ENCODE measurements at places on chromosomes 12 and 14. TPM values are rescaled to one million over a fixed set of nuclear protein-coding genes. Genes with fewer than 3 reads are reported as not detected.

- H3K27ac ChIP-seq = no peak overlapping the region
- no peaks in the 10 kb centered on the region for H3K4me1 ChIP-seq
- no peak overlapping the region for H3K4me3 ChIP-seq
- no peaks in the 10 kb centered on the region for H3K27me3 ChIP-seq
- H3K36me3 ChIP-seq = no peaks in the 10 kb centered on the region
- DNase-seq = no peak
These were observed 54.2 kb upstream of the GZMB start for GRCh38 chr14:24688030-24688658.

DNA sequence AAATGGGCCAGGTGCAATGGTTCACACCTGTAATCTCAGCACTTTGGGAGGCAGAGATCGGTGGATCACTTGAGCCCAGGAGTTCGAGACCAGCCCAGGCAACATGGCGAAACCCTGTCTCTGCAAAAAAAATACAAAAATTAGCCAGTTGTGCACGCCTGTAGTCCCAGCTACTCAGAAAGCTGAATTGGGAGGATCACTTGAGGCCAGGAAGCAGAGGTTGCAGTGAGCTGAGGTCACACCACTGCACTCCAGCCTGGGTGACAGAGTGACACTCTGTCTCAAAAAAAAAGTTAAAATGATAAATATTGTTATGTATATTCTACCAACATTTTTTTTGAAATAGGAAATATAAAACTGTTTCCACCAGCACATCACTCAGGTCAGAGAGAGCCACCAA, 64.9 kb downstream of the NDUFA12 start:
- peaks cover 20% of the 10 kb centered on the region for H3K4me1 ChIP-seq
- H3K27ac ChIP-seq = no peak overlapping the region
- peaks cover 3% of the 10 kb centered on the region for H3K27me3 ChIP-seq
- H3K4me3 ChIP-seq = no peak overlapping the region

- H3K36me3 ChIP-seq = peaks cover 13% of the 10 kb centered on the region
- peaks cover 30% of the 10 kb centered on the region for H3K4me1 ChIP-seq
- H3K4me3 ChIP-seq = peak overlapping the region; percentile 73
- no peaks in the 10 kb centered on the region for H3K27me3 ChIP-seq
- peak; percentile 54 for DNase-seq
These were observed 75.4 kb downstream of the IFT81 start for GRCh38 chr12:110199339-110200123.

GRCh38 chr12:52925717-52926595, 21.1 kb upstream of the KRT8 start:
- no peak for DNase-seq
- peak overlapping the region; percentile 75 for H3K4me3 ChIP-seq
- H3K27ac ChIP-seq = peak overlapping the region; percentile 100
- 0 out of 2 replicates have a peak, but pooled peaks cover 6% of the 10 kb centered on the region for H3K36me3 ChIP-seq
- H3K4me1 ChIP-seq = peaks cover 69% of the 10 kb centered on the region

- DNase-seq = no peak
- no peak overlapping the region for H3K4me3 ChIP-seq
- no peaks in the 10 kb centered on the region for H3K4me1 ChIP-seq
These were observed 77.3 kb upstream of the ANO6 start for GRCh38 chr12:45138609-45139008.

DNA sequence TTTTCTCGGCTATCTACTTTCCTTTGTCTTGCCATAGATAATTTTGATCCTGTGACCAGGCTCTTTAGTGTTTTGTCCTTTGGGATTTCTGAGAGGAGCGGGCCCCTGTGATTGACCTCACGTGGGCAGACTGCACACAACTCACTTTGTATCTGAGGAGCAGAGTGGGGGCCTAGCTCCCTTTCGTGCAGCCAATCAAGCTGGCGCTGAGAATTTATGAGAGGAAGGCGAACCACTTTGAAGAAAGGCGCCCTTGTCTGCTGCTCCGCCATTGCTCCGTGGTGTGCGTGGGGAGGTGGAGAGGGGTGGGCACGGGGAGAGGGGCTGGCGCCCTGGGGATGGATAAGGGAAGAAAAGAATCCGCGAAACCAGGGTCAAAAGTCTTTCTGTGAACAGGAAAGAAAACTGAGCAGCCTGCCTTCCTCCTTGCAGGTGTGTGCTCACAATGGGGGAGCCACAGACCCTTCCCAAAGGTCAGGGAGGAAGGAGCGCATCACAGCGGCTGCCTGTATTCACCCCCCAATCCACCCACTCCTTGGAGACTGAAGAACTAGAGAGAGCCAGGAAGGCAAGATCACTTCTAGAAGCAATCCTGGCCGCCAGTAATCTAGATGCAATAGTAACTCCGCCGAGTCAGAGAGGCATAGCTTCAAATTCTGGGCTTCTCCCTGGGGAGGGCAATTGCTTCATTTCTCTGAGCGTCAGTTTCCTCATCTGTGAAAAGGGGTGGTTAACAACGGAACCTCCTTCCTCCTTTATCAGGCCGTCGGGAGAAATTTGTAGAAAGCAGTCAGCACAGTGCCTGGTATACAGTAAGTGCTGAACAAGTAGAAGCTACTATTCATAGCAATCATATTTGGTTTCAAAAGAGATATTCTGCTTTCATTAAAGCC, 24.9 kb upstream of the MED13L start:
- H3K27ac ChIP-seq = no peak overlapping the region
- no peaks in the 10 kb centered on the region for H3K36me3 ChIP-seq
- H3K4me1 ChIP-seq = peaks cover 30% of the 10 kb centered on the region
- H3K4me3 ChIP-seq = no peak overlapping the region

GRCh38 chr12:88931598-88931997, 351.3 kb upstream of the KITLG start:
- no peaks in the 10 kb centered on the region for H3K27me3 ChIP-seq
- no peak overlapping the region for H3K4me3 ChIP-seq
- no peak overlapping the region for H3K27ac ChIP-seq
- no peak for DNase-seq
- no peaks in the 10 kb centered on the region for H3K36me3 ChIP-seq

DNA sequence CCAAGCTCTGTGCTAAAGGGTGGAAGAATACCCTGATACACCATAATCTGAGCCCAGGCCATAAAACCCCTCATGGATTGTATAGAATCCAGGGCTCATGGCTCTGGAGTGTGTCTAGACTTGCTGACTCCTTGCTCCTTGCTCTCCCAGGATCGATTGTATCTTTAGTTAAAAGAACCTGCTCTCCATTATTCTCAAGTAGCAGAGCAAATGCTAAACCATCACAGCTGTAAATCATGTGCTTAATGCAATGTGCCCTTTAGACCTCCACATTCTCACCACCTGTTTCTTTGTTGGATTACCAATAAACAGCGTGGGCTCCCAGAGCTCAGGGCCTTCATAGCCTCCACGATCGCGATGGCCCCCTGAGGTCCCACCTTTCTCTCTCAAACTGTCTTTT, 411.6 kb upstream of the FBXO33 start:
- DNase-seq = no peak
- no peaks in the 10 kb centered on the region for H3K4me1 ChIP-seq
- H3K4me3 ChIP-seq = no peak overlapping the region
- H3K36me3 ChIP-seq = no peaks in the 10 kb centered on the region

- no peak overlapping the region for H3K27ac ChIP-seq
- no peaks in the 10 kb centered on the region for H3K4me1 ChIP-seq
- H3K36me3 ChIP-seq = no peaks in the 10 kb centered on the region
- no peaks in the 10 kb centered on the region for H3K27me3 ChIP-seq
- H3K4me3 ChIP-seq = no peak overlapping the region
These were observed 587.1 kb upstream of the ATXN7L3B start for GRCh38 chr12:73950507-73950906.

DNA sequence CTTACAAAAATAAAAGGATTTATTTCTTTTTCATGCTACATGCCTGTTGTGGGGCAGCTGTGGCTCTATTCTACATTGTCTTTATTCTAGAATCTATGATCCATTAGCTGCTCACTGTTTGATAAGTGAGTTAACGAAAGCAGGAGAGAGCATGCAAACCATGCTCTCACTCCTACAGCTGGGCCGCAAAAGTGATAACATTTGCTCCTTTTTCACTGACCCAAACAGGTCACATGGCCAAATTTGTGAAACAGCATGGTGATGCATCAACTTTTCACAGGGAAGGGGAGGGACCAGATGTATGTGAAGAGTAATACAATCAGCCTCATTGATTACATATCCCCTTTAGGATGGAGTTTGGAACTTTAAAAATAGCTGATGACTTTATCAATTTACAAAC, 456.9 kb upstream of the SYT1 start:
- no peak overlapping the region for H3K4me3 ChIP-seq
- no peaks in the 10 kb centered on the region for H3K27me3 ChIP-seq
- H3K4me1 ChIP-seq = peaks cover 25% of the 10 kb centered on the region

- H3K36me3 ChIP-seq = peaks cover 21% of the 10 kb centered on the region
- H3K27ac ChIP-seq = peak overlapping the region; percentile 96
- peaks cover 43% of the 10 kb centered on the region for H3K4me1 ChIP-seq
These were observed 11.1 kb downstream of the GPR84 start for GRCh38 chr12:54352891-54353874.

The KRT3 gene
- total RNA-seq = not detected

- no peaks in the 10 kb centered on the region for H3K27me3 ChIP-seq
- H3K4me3 ChIP-seq = no peak overlapping the region
- H3K27ac ChIP-seq = no peak overlapping the region
- no peaks in the 10 kb centered on the region for H3K36me3 ChIP-seq
- H3K4me1 ChIP-seq = no peaks in the 10 kb centered on the region
These were observed 58.1 kb upstream of the DIO2 start for GRCh38 chr14:80269353-80269925.

DNA sequence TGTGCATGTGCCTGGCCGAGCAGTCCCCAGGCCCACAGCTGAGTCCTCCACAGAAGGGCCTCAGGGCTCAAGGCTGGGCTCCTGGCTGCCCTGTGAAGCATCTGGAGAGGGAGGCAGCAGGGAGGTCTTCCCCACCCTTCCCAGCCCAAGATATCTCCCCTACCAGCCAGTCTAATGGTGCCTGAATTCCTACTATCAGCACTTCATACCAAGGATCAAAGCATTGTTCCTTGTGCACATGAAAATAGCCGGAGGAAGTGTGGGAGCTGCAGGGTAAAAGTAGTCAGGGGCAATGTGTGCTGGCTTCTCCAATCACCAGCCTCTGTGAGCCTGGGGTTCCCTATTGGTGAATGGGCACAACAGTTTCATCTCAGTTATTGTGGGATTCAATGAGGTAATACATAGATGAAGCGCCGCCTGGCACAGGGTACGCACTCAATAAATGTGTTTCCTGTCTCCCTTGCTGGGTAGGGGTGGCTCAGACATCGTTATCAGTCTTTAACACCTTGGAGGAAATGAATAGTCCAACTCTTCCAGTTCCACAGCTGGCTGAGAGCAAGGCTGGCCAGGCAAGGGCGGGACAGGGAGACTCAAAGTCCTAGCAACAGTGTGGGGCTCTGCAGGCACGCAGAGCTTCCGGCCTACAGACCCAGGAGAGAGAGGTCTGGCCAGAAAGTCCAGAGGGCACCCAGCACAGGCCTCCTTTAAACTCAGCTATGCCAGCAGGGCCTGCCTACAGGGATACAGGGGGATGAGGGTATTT, 39.1 kb upstream of the PNMA1 start:
- no peak for DNase-seq
- peaks cover 88% of the 10 kb centered on the region for H3K4me1 ChIP-seq
- peak overlapping the region; percentile 82 for H3K4me3 ChIP-seq

- DNase-seq = no peak
- H3K27ac ChIP-seq = no peak overlapping the region
- no peaks in the 10 kb centered on the region for H3K36me3 ChIP-seq
- H3K4me3 ChIP-seq = no peak overlapping the region
- H3K27me3 ChIP-seq = no peaks in the 10 kb centered on the region
These were observed 74.1 kb downstream of the DUSP6 start for GRCh38 chr12:89278169-89278568.

GRCh38 chr14:54908190-54908589, 5.6 kb upstream of the GCH1 start:
- no peaks in the 10 kb centered on the region for H3K36me3 ChIP-seq
- no peak overlapping the region for H3K4me3 ChIP-seq
- no peak overlapping the region for H3K27ac ChIP-seq
- no peak for DNase-seq

GRCh38 chr12:119171291-119171690, 7.4 kb upstream of the HSPB8 start:
- H3K36me3 ChIP-seq = no peaks in the 10 kb centered on the region
- DNase-seq = no peak
- H3K27me3 ChIP-seq = peaks cover 15% of the 10 kb centered on the region
- H3K27ac ChIP-seq = no peak overlapping the region
- H3K4me1 ChIP-seq = peaks cover 4% of the 10 kb centered on the region

The RNASE7 gene
- not detected for total RNA-seq

The EML1 gene
- total RNA-seq = 26.8 TPM

GRCh38 chr14:106491851-106492250, 965.5 kb downstream of the TMEM121 start:
- DNase-seq = no peak
- no peaks in the 10 kb centered on the region for H3K27me3 ChIP-seq
- no peak overlapping the region for H3K4me3 ChIP-seq
- H3K36me3 ChIP-seq = no peaks in the 10 kb centered on the region

- H3K4me1 ChIP-seq = no peaks in the 10 kb centered on the region
- H3K27ac ChIP-seq = no peak overlapping the region
- H3K27me3 ChIP-seq = no peaks in the 10 kb centered on the region
- no peak for DNase-seq
These were observed 50.6 kb downstream of the OTX2 start for GRCh38 chr14:56759633-56760032.

- no peak for DNase-seq
- no peak overlapping the region for H3K27ac ChIP-seq
These were observed 24.4 kb downstream of the SERPINA1 start for GRCh38 chr14:94364037-94364436.

GRCh38 chr14:67569651-67570290, 30.3 kb downstream of the PIGH start:
- H3K4me3 ChIP-seq = no peak overlapping the region
- H3K27me3 ChIP-seq = peaks cover 31% of the 10 kb centered on the region
- no peaks in the 10 kb centered on the region for H3K36me3 ChIP-seq
- H3K4me1 ChIP-seq = peaks cover 7% of the 10 kb centered on the region

- no peaks in the 10 kb centered on the region for H3K27me3 ChIP-seq
- H3K36me3 ChIP-seq = peaks cover 21% of the 10 kb centered on the region
- peaks cover 50% of the 10 kb centered on the region for H3K4me1 ChIP-seq
- H3K4me3 ChIP-seq = peak overlapping the region; percentile 41
- DNase-seq = peak; percentile 83
- H3K27ac ChIP-seq = peak overlapping the region; percentile 85
These were observed 6.9 kb downstream of the VEZT start for GRCh38 chr12:95224202-95225170.
